CD4-positive, CD25-positive, alpha-beta regulatory T cell (primary cell): ENCODE measurements at places on chromosomes 3 and 15. TPM values are rescaled to one million over a fixed set of nuclear protein-coding genes. Genes with fewer than 3 reads are reported as not detected.

The SERP1 gene
- 104 TPM for total RNA-seq

The SECISBP2L gene
- total RNA-seq: 59.5 TPM

The MKRN3 gene
- total RNA-seq: 2.8 TPM

The SHC4 gene
- not detected for total RNA-seq

DNA sequence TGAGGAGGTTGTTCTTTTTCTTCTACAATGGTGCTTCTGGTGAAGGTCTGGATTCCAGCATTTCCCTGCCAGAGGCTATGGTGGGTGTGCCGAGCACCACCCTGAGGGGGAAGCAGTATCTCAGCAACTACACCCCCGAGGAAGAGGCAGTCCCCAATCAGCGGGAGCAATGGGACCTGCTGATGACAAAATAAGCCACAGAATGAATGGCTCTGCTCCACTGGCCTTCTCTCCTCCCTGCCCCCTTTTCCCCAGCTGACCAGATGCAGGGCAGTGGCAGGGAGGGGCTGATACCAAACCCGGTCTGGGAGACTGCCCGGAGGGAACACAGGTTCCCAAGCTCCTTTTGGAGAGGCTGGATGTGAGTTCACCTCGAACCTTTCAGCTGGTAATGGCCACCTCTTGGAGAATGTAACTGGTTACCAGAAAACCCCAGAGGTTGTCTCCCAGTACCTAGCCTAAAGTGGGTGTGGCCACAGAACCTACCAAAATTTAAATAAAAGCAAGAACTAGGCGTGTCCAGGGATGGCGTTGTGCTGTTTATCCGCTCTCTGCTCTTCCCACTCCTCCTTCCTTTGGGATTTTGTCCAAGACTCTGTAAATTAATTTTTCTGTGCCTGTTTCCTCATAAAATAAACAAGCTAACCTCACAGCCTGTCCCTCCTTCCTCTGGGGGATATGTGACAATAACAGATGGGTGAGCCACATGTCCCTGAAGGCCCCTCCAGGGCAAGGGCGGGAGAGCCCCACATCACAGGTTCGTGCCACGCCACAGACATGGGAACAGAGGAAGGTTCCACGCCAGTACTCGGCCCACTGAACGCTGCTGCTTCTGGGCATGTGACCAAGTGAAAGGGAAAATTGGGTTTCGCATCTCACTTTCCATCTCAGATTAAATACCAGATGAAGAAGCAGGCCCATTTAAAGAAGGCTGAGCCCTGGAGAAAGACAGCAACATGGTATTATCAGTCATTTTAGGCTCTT, 35.1 kb upstream of the SPTBN5 start:
- peaks cover 3% of the 10 kb centered on the region for H3K36me3 ChIP-seq
- no peak overlapping the region for H3K4me3 ChIP-seq
- DNase-seq: no peak
- H3K27me3 ChIP-seq: no peaks in the 10 kb centered on the region
- H3K4me1 ChIP-seq: peaks cover 14% of the 10 kb centered on the region

DNA sequence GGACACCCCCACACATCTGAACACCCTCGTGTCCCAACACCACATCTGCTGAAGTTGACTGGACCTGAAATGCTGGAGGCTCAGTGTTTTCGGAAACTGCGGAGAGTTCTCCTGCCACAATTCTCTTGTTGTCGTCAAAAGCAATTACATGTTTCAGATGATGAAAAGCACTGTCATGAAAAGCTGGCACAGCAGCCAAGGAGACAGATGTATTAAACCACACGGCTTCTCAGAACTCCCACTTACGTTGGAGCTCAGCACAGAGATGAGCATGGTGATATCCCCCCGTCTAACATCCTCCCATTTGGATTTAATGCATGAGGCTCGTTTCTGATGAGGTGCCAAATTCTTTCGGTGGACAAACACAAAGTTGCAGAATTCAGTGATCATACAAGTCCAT, 180.1 kb downstream of the RORA start:
- H3K27ac ChIP-seq: no peak overlapping the region
- H3K27me3 ChIP-seq: no peaks in the 10 kb centered on the region
- H3K4me1 ChIP-seq: no peaks in the 10 kb centered on the region
- H3K36me3 ChIP-seq: no peaks in the 10 kb centered on the region
- no peak for DNase-seq
- no peak overlapping the region for H3K4me3 ChIP-seq

DNA sequence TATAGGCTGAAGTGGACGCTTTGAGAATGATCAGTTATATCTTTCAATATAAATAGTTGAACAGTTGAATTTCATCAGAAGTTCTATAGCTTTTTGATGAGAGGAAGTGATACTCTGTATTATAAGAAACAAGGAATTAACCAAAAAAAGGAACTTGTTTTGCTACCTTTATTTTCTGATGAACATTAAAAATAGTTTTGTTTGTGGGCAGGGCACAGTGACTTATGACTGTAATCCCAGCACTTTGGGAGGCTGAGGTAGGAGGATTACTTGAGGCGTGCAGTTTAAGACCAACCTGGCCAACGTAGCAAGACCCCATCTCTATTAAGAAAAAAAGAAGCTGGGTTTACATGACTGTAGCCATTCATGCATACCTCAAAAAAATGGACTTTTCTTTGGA, 16.7 kb downstream of the BLOC1S6 start:
- H3K27me3 ChIP-seq: no peaks in the 10 kb centered on the region
- no peak overlapping the region for H3K4me3 ChIP-seq
- H3K4me1 ChIP-seq: no peaks in the 10 kb centered on the region
- DNase-seq: no peak
- no peak overlapping the region for H3K27ac ChIP-seq
- peaks cover 25% of the 10 kb centered on the region for H3K36me3 ChIP-seq

DNA sequence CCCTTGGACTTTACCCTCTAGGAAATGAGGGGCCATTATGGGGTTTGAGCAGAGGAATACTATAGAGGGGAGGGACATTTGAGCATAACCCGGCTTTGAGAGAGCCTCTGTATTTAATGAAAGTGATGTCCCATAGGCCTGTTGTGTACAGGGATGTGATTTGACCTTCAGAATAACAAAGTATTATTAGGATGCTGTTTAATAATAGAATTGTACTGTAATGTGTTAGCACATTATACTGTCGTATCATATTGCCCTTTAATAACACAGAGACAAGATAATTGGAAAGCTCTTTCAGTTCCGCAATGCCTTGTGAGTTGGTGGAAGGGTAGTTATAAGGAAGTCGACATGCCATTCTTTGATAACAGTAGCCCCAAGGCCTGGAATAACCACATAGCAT, 328.3 kb downstream of the RYR3 start:
- no peak overlapping the region for H3K27ac ChIP-seq
- peaks cover 6% of the 10 kb centered on the region for H3K27me3 ChIP-seq
- H3K4me1 ChIP-seq: no peaks in the 10 kb centered on the region
- no peak for DNase-seq
- no peak overlapping the region for H3K4me3 ChIP-seq

DNA sequence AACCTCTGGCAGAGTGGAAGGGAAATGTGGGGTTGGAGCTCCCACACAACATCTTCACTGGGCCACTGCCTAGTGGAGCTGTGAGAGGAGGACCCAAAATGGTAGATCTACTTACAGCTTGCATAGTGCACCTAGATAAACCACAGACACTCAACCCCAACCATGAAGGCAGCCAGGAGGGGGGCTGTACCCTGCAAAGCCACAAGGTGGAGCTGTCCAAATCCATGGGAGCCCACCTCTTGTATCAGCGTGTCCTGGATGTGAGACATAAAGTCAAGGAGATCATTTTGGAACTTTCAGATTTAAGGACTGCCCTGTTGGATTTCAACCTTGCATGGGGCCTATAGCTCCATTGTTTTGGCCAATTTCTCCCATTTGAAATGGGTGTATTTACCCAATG, 20.9 kb downstream of the TP63 start:
- no peak overlapping the region for H3K27ac ChIP-seq
- no peak for DNase-seq
- no peak overlapping the region for H3K4me3 ChIP-seq

- H3K4me1 ChIP-seq: peaks cover 27% of the 10 kb centered on the region
- no peak overlapping the region for H3K27ac ChIP-seq
- no peaks in the 10 kb centered on the region for H3K36me3 ChIP-seq
- H3K27me3 ChIP-seq: no peaks in the 10 kb centered on the region
- no peak for DNase-seq
- no peak overlapping the region for H3K4me3 ChIP-seq
Observed at GRCh38 chr15:92877000-92877399, 23.1 kb upstream of the CHD2 start.

GRCh38 chr3:4689021-4689420, 195.9 kb downstream of the ITPR1 start:
- H3K4me3 ChIP-seq: no peak overlapping the region
- no peaks in the 10 kb centered on the region for H3K27me3 ChIP-seq
- H3K4me1 ChIP-seq: no peaks in the 10 kb centered on the region
- no peak overlapping the region for H3K27ac ChIP-seq
- H3K36me3 ChIP-seq: peaks cover 78% of the 10 kb centered on the region
- DNase-seq: no peak

DNA sequence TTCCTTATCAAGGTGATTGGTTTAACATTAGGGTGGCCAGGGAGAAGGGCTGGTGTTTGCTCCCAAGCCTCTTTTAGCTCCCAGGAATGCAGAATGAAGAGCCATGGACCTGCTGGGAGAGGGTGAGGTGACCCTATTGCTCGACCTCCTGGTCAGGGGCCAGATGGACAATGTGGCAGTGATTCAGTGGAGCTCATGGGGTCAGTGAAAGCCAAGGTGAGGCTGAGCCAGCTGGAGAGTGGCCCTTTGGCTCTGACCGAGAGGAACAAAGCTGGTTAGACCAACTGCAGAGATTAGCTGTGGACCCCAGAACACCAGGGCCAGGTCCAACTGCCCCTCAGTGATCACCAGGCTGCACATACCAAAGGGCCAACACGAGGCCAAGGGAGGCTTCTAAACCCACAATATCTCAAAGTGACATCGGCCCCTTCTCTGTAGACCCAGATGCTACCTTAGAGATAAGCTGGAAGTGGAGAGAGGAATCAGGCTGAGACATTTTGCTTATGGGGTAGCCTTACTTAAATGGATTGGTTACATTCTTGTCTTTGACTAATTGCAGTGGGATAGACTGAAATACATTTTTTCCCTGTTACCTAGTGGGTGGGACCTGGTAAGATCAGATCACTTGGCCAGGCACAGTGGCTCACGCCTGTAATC, 15.8 kb upstream of the BTBD1 start:
- no peak overlapping the region for H3K27ac ChIP-seq
- H3K36me3 ChIP-seq: no peaks in the 10 kb centered on the region
- no peaks in the 10 kb centered on the region for H3K4me1 ChIP-seq
- peaks cover 6% of the 10 kb centered on the region for H3K27me3 ChIP-seq
- no peak overlapping the region for H3K4me3 ChIP-seq

DNA sequence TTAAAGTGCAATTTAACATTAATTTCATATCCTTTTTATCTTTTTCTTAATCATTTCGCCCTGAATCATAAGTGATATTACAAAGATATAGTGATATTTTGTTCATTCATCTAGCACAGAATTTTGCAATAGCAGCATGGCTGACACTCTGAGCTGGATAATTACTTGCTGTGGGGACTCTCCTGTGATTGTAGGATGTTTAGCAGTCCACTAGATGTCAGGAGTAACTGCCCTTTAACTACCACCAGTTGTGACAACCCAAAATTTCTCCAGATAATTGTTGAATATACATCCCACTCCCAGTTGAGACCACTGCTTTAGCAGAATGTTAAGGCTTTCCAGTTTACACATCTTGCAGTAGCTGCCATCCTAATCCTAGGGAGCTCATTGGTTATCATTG, 196.8 kb upstream of the MBNL1 start:
- H3K27ac ChIP-seq: no peak overlapping the region
- no peak overlapping the region for H3K4me3 ChIP-seq
- H3K36me3 ChIP-seq: no peaks in the 10 kb centered on the region
- H3K27me3 ChIP-seq: peaks cover 1% of the 10 kb centered on the region
- no peaks in the 10 kb centered on the region for H3K4me1 ChIP-seq

GRCh38 chr15:89078851-89079810, 9.1 kb upstream of the ABHD2 start:
- H3K27ac ChIP-seq: no peak overlapping the region
- no peak for DNase-seq
- H3K27me3 ChIP-seq: peaks cover 8% of the 10 kb centered on the region
- H3K4me1 ChIP-seq: no peaks in the 10 kb centered on the region

DNA sequence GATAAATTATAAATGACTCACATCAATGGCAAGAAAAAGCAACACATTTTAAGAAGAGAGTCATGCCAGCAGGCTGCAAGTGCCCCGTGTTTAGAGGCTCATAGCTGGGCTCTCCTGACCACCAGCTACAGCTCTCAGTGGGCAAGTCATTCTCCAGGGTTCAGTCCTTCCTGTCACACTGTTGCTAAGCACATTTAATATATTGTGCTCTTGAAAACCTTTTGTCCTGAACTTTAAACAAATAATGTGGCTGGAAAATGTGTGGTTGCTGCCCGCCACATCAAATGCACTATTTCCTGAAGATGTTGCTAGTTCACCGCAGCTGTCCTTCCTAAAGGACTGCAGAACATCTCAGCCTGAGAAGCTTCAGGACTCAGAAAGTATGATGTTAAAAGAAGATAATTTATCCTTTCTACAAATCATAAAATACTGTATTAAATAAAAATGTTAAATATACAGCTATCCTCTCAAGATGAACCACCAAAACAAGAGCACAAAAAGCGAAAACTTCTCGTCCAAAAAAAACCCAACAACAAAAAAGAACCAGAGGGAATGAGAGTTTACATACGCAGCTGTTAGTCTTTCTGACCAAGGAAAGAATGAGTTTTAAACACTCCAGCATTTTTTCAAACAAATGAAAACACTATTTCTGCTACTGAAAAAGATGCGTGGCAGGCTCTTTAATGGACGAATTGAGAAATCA, 951 bp downstream of the TARS3 start:
- peaks cover 34% of the 10 kb centered on the region for H3K36me3 ChIP-seq
- peak overlapping the region; percentile 93 for H3K4me3 ChIP-seq
- H3K27me3 ChIP-seq: no peaks in the 10 kb centered on the region

DNA sequence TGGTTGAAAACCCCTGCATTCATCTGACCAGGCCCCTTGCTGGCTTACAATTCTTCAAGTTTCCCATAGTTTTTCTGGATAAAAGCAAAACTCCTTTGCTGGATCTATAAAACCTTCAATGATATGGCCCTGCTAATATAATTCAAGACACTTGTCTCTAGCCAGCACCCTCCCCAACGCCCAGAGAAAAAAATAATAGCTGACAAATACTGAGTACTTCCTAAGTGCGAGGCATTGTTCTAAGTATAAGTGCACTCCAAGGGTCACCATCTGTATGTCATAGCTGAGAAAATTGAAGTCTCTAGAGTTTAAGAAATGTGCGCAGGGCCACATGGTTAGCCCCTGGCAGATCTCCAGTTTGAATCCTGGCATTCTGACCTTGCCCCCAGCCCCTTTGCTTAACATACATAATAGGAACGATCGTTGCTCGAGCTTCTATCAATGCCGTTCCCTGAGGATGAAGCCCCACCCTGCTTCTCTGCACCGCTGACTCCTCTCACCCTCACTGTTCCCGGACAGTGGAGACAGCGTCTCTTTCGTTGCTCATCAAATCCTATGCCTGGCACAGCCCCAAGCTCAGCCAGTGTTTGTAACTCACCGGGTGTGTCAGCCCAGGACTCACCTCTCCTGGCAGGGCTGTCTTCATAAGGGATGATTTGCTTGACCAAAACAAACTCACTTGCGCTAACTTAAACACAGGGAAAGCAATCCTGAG, 377.1 kb upstream of the PROK2 start:
- H3K27ac ChIP-seq: no peak overlapping the region
- H3K4me1 ChIP-seq: no peaks in the 10 kb centered on the region
- no peaks in the 10 kb centered on the region for H3K27me3 ChIP-seq
- no peak overlapping the region for H3K4me3 ChIP-seq
- DNase-seq: no peak
- no peaks in the 10 kb centered on the region for H3K36me3 ChIP-seq
